HFFc6 (cell line): ENCODE measurements at places on chromosomes 12 and 14.

DNA sequence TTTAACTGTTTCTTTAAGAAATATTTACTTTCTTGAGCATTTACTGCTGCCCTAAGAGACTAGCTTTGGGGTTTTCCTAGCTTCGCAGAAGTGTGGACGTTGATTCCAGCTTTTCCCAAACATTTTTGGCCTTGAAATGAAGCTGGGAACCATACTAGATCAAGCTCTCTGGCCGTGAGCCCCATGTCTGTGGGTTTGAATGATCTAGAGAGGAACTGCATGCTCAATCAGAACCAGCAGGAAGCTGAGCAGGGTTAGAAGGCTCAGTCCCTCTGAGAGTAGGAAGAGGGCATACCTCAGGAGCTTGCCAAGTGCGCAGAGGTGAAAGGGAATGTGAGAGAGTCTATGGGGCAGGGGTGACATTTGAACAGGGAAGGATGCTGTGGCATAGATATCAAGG lies 292.1 kb downstream of the CACNA1C start:
- DNase-seq: no peak

- no peak for DNase-seq
Observed at GRCh38 chr14:24312736-24313507, 1.6 kb downstream of the LTB4R start.

DNA sequence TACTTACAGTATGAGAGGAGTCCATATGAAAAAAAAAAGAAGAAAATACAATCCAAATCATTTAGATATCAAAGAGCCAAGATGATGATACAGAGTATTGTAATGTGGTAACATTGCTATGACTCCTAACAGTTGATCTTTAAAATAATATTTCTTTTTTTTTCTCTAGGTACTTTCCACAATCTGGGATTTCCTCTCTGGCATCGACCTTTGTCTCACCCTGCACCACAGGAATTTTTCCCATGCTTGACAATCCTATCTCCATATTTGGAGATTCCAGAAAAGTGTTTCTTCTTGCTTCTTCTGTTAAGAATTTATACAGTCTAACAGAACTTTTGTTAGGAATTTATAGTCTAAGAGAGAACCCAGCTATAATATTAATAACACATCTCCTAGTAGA lies 184.4 kb downstream of the ITPR2 start:
- peak; percentile 86 for DNase-seq

- no peak for DNase-seq
Observed at GRCh38 chr14:33509454-33509853, 441.4 kb downstream of the EGLN3 start.

DNA sequence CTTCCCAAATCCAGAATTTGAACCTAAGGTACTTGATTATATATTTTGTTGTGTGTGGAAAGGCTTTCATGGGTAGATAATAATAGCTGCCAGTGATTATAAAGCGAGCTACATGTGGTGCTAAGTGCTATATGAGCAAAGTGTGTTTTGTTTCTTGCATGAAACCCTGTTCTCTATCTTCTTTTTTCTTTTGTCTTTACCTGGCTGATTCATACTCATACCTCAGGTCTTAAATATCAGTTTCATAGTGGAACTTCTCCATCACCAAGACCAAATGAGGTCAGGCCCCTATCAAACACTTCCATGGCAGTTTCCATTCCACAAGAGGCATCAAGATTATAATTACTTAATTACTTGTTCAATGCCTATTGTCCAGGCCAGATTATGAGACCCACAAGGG lies 6.9 kb downstream of the MAP3K9 start:
- no peak for DNase-seq

- no peak for DNase-seq
Observed at GRCh38 chr12:56243731-56244181, 13.9 kb downstream of the SLC39A5 start.

- no peak for DNase-seq
Observed at GRCh38 chr12:118690506-118690905, 290.8 kb upstream of the SRRM4 start.

- no peak for DNase-seq
Observed at GRCh38 chr12:104242546-104243206, 27.1 kb downstream of the TXNRD1 start.

DNA sequence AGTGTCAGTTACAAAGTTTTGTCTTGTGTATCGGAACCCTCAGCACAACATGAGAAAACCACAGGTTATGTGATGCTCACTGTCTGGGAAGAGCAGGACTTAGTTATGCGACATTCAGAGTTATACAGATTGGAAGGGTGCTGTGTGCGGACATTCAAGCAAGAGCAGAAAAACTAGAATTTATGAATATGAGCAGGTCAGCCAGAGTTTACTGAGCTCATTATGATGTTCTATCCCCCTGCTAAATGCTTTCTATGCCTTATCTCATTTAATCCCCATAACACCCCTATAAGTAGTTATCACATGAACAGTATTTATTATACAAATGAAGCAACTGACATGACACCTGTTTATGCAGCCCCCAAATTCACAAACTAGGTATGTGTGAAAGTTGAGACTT lies 1083.2 kb downstream of the FLRT2 start:
- DNase-seq: no peak
